ENCODE measurements at places on chromosomes 11 and 22.

DNA sequence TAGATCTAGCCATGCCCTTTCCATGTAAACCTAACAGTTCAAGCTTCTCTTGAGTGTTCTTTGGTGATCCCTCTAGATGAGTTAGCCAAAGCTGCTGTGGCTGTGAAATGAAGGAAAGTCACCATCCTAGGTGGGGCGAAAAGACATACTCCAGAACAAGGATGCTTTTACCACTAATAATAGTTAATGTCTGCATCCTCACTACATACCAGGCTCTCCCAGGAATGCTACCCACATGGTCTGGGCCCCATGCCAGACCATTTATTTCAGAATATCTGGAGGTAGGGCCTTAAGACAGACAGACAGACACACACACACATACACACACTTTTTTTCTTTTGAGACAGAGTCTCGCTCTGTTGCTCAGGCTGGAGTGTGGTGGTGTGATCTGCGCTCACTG lies 14.7 kb downstream of the ABTB2 start:
- DNase-seq = no peak

DNA sequence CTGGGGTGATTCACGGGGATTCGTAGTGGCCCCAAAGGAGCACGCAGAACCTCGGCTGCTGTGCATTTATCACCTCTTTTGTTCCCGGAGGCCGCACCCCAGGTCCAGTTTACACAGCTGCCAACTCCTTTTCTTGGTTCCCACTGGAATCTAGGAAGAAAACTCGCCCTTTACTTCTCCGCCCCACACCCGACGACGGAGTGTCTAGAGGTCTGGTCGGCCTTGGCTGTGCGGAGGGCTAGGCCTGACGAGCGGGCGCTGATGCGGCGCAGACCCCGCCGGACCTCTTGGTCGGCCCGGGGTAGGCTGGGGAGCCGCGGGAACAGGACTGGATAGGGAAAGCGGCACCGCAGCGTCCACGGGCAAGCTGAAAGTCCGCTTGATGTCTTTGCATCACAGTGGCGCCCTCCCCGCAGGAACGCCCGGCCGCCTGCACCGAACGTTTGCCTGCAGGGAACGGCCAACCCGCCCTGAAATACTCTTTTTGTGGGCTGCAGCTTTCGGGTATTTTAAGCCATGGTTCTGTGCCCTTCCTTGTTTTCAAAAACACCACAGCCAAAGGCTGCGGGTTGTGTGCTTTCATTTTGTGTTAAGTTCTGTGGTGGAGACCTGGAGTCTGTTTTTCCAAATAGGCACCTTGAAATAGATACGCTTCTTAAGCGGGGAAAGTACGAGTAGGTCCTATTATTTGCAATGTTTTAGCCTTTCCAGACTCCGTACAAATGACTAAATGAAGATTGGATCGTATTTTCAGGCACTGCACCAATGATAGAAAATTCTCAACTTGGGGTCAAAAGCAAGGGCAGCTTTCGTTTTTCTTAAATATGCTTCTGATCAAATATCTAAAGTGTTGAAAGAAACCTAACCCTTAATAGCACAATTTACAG lies 829 bp upstream of the ZBED5 start:
- DNase-seq = peak; percentile 65

GRCh38 chr11:103877221-103877620 lies 159.2 kb upstream of the DDI1 start:
- no peak for DNase-seq

DNA sequence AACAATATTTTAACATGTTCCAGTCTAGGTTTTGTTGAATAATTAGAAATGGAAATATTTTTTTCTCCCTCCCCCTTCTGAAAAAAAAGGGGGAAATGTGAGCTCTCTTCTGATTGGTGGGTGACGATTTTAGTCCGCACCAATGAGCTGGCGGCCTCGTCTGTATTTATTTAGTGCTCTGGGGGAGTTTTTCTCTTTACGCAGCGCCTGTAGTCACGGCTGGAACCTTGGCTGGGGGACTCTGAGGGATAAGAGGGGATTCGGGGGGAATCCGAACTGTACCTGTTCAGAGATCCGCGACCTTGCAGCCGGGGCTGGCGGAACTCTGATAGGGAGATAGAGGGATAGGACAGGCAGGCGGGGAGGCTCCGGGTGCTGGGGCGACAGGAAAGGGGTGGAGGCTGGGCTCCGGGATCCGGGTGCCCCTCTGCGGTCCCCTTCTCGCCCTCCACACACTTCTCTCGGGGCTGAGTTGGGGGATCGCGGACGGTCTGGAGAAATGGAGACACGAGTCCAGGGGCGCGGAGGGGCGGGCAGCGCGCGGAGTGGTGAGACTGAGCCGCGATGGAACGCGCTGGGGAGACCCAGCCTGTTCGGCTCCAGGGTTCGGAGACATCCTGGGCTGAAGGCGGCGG lies 99.7 kb upstream of the HSD17B12 start:
- no peak for DNase-seq

DNA sequence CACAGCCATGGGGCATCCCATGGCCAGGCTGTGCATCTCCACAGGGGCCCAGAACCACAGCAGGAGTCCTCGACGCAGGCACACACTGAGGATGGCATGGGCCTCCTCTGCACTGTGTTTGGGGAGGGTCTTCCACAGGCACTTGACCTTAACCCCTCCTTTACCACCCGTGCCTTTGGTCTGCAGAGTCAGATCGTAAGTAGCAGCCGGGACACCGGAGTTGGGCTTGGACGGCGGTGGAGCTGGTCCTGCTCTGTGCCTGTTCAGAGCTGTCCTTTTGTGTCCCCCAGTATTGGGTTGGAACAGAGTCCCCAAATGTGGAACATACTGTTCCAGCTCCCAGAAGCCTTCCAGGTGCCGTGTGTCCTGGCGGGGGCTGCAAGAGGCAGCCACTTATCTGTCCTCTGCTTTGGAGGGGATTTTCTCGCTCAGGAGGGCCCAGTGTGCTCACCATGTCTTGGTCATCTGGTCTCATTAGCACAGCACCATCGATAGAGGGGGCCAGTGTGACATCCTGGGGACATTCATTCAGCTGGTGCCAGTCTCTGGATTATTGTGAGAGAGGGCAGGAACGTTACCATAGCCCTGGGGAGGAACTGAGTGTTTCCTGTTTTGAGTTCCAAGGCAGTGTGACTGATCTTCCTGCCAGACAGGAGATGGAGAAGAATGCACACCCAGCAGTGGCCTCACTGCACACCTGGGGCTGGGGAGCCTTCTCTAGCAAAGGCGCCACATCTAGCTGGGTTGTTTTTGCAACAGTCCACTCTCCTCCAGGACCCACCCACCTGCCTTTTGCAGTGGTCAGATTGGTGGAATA lies 12.4 kb downstream of the CRELD2 start:
- no peak for DNase-seq

DNA sequence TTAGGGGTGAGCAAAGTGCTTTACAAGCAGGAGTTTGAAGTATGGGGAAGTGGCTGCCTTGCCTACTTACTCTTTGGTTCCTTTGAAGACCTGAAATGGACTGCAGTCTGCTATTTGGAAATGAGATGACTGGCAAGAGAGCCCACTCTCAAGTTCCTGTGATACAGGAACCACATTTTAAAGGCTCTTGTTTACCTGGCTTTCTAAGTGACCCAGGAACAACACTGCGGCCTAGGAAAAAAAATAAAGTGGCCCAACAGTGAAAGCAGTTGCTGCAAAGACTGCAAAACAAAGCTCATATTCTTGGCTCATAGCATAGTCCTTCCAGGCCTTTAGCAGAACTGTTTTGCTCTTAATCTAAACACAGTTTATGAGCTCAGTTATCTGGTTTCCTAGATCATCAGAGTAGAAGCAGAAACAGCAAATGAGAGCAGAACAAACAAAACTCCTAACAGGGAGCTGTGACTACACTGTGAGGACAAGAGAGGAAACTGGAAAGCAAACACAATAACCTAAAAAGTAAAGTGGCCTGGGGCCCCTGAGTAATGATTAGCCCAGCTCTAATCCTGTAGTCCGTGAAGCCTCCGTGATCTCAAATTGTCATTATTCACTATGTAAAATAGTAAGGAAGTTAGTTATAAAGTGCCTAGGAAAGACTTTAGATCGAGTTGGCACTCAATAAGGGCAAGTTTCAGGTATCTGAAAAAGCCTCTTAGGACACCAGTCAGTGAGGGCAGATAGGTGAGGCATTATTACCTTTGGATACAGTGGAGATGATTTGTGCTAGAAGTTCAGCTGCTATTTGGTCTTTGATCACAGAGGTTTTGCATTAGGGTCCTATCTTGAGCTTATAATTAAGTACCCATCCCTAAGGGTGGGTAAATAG lies 11.5 kb downstream of the CCDC117 start:
- no peak for DNase-seq

DNA sequence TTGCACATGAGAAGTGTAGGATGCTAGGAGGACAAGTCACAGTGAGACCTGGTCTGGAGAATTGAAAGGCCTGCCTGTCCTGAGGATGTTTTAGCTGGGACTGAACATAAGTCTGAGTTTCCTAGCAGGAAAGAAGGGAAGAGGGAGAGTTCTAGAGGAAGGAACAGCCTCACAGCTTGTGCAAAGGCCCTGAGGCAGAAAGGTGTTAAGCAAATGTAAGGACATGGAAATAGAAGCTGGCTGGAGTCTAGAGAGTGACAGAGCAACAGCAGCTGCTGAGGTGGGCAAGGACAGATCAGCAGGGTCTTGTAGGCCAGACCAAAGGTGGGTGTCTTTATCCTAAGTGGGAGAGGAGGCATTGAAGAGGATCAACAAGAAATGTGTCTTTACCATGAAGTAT lies 210.9 kb upstream of the E2F8 start:
- no peak for DNase-seq

DNA sequence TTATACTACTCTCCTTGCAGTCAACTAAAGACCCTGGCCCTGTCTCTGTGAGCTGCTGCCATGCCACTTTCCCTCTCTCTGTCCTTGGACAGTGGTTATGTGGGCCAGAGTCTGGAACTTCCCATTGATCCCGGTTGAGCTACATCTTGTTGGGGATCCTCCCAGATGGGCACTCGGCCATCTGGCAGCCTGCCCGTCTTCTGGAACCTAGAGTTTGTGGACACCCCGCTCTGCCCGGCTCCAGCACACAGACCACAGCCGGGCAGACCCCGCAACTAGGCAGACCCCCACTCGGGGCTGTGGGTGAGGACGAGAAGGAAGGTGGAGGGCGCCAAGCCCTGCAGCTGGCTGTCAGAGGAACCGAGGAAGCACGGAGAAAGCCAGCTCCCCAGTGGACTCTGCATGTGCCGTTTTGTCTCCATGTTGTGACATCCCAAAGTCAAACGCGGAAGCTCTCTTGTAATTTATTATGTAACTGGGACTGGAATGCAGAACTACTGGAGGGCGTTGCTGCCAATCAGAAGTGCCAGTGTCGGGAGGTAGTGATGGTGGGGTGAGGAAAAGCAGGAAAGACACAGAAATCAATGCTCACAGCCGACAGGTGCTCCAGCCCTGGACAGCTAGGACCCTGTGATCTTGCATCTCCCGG lies 207.7 kb downstream of the CEP164 start:
- DNase-seq = no peak

- no peak for DNase-seq
Measured at GRCh38 chr11:56916162-56916561, 72.6 kb upstream of the OR5AK2 start.

GRCh38 chr11:43573873-43574272 lies 106.7 kb upstream of the HSD17B12 start:
- no peak for DNase-seq

GRCh38 chr22:33601062-33601461 lies 319.2 kb downstream of the LARGE1 start:
- no peak for DNase-seq

GRCh38 chr11:3154001-3154599 lies 11.0 kb downstream of the OSBPL5 start:
- DNase-seq = peak; percentile 21

DNA sequence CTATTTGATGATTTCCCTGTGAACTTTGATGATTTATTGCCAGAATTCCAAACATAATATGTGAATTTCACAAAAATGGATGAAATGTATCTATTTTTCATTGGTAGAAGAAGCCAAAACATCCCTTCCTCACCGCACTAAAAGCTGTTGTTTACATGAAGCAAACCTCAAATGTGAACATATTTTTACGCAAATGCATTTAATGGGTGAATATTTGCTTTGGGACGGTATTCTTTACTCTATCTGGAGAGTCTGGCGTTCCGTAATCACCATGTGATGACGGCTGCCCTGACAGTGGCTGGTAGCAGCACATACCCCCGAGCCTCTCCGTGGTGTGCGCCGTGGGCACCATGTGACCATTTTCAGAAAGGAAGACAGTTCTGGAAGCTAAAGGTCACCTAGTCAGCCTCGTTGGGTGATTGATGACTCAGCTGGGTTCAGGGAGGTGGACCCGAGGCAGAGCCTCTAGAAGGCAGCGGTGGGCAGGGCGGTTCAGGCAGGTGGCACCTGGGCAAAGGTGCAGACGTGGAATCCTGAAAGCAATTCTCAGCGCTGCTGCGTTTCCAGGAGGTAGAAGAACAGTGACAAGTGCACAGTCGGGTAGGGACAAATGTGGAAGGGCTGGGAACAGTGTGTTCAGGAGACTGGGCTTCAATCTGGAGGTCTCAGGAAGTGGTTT lies 45.3 kb downstream of the PPARA start:
- no peak for DNase-seq

DNA sequence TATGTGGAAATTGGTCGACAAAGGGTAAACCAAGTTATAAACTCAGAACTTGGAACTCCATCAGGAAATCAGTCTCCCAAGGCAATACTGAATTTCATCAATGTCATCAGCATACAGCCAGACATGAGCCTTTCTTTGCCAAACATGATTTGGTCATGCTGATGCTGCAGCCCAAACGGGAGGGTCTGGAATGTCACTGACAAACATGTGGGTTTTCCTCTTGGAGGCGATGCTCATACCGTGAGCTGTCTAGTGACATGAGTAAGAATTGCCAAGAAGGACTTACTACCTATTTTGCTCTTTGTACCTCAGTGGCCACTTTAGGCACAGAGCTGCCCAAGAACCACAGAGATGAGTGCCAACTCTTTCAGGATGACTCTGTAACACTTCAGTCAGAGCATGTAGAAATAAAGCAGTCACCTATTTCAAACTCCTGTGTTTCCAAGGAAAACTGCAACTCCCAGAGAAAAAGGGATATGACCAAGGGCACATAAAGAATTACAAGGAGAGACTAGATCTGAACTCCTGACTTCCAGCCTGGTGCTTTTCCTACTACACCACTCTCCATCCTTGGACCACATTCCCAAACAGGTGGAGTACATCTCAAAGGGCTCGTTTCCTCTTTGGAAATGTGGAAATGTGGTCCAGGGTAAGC lies 24.3 kb upstream of the MRGPRX2 start:
- DNase-seq = no peak

DNA sequence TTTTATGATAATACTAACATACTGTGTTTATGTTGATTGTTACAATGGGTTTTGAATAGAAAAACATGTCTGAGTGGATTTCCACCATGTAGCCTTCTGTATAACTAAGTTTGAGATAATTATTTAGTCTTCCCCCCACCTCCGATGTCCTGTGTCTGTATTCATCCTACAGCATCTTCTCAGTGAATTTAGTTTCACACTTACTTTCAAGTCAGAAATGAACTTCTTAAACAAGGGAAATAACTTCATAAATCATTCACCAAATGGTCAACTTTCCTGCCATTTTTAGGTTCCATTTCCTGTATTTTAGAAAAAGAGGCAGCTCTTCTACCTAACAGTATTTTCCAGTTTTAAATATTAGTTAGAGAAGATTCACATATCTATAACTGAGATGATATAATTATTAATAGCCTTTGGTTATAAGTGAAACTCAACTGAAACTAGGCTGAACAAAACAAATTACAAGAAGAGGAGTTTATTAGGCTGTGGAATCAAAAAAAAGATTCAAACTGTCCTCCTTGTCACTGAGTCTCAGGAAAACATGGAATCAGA lies 3.5 kb downstream of the OR51B5 start:
- no peak for DNase-seq

Measured in heart right ventricle (tissue), 16 donors.